Suppressor macrophage treated with lipopolysaccharide for 1 hour (primary cell): ENCODE measurements at places on chromosomes 6 and 20.

DNA sequence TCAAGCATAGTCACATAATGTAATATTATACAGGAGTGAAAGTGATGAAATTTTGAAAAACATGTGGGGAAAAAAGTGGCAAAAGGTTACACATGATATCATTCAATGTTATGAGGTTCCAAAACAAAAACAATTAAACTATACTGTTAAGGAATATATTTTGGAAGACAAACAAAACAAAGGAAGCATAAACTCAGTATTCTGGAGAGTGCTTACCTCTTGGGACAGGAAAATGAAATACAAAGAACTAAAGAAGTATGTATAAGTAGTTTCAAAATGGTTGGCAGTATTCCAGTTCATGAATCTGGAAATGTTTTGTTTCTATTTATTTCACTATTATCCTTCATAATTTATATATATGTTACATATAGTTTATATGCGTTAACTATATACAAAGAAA lies 213.5 kb downstream of the MOXD1 start:
- no peak for DNase-seq

DNA sequence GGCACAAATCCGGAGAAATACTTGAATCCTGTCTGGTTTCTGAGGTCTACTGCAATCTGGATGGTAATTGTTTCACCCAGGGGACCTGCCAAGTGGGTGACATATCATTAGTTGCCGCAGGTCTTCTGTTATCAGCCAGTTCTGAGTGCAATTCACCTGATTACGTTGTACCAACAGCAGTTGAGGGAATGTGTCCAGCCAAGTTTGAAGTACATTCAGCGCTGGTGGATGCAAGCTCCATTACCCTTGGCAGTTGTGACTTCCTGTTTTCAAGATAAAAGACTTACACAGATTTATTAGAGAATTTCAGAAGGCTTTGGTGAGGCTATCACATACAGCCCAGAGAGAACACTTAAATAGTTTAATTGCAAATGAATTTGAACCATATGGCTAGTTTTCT lies 42.8 kb downstream of the FNDC1 start:
- DNase-seq, result no peak

DNA sequence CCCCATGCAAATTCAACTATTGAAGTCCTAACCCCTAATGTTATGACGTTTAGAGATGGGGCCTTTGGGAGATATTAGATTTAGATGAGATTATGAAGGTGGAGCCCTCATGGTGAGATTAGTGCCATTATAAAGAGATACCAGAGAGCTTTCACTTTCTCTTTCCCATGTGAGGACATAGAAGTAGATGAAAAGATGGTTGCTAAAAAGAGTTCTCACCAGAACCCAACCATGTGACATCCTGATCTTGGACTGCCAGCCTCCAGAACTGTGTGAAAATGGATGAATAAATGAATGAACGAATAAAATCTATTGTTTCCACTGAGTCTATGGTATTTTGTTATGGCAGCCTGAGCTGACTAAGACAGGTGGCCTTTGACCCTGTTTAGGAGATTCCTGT lies 50.6 kb upstream of the FBXO30 start:
- DNase-seq, result peak; percentile 29

DNA sequence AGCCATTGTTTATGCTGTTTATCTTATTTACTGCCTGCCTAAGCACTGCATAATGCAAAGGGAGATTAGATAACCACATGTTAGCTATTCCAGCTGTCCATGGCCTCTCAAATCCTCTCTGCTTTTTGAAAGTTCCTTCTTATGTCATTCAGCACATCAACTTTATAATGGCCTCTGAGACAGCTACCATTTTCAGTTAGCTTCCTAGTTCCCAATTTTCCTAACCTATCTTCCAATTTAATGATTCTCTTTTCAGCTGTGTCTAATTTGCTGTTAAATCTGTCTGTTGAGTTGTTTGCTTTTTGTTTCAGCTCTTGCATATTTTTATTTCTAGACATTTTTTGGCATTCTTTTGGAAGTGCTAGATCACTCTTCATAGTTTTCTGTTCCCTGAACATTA lies 173.4 kb upstream of the PLCB4 start:
- no peak for DNase-seq

DNA sequence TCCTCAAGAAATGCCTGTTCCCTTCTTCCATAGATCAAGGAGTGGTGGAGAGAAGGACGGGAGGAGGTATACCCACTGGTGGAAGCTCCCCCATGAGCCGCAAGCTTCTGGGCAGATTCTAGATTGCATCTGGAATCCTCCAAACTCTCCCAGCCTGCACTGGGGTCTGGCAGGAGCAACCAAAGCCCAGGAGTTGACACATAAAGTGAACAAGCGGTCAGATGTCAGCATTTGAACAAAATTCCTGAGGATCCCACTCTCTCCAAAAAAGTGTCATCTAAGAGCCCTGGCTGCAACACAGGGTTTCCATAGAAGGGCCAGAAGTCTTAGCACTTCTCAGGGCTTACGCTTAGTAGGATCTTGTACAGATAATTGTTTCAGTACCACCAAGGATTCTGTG lies 88.2 kb downstream of the KCNB1 start:
- DNase-seq, result no peak

GRCh38 chr6:148943451-148943850 lies 196.6 kb downstream of the UST start:
- no peak for DNase-seq

GRCh38 chr20:47529840-47530239 lies 28.2 kb downstream of the NCOA3 start:
- DNase-seq, result no peak

- no peak for DNase-seq
Observed at GRCh38 chr6:135461208-135461607, 36.3 kb downstream of the AHI1 start.

GRCh38 chr20:11315525-11315924 lies 602.2 kb upstream of the BTBD3 start:
- no peak for DNase-seq

DNA sequence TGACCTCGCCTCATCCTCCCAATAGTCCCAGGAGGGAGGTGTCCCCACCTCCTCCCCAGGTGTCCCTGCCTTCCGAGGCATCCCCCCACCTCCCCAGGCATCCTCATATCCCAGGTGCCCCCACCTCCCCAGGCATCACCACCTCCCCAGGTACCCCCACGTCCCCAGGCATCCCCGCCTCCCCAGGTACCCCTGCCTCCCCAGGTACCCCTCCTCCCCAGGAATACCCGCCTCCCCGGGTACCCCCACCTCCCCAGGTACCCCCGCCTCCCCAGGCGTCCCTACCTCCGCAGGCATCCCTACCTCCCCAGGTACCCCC lies 198.9 kb downstream of the SYNDIG1 start:
- DNase-seq, result no peak

DNA sequence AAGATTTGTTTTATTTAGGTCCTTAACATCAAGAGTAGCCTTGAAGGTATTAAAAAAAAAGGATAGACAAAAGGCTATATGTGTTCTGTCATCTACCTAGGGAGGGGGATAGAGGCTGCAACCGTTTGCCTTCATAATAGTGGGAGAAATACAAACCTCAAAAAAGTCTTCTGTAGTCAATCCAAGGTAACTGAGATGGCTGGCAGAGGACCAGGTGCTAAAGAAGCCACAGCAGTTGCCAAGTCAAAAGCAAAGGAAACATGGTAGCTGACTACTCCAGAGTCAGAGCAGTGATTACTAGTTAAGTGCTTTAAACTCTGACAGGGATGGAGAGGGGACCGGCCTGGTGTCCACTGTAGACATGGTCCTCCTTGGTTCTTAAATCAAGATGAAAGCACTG lies 249.4 kb downstream of the PTPRK start:
- no peak for DNase-seq

DNA sequence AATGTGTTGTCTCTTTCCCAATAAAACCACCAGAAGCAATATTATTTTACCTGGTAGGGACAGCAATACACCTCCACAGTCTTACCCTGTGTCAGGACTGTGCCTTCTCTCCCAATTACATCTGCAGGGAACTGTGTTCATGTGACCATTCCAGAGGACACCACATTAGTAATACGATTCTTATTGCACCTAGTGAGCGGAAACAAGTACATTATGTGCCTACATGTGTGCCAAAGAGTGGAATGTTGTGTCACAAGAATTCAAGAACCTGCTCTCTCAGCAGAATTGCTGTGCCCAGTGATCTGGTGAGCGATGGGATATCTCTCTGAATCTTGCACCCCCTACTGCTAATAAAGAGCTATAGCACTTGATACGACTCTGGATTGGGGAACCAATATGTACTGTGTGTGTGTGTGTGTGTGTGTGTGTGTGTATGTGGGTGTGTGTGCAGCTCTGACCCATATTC lies 57.4 kb upstream of the FOXC1 start:
- peak; percentile 35 for DNase-seq

DNA sequence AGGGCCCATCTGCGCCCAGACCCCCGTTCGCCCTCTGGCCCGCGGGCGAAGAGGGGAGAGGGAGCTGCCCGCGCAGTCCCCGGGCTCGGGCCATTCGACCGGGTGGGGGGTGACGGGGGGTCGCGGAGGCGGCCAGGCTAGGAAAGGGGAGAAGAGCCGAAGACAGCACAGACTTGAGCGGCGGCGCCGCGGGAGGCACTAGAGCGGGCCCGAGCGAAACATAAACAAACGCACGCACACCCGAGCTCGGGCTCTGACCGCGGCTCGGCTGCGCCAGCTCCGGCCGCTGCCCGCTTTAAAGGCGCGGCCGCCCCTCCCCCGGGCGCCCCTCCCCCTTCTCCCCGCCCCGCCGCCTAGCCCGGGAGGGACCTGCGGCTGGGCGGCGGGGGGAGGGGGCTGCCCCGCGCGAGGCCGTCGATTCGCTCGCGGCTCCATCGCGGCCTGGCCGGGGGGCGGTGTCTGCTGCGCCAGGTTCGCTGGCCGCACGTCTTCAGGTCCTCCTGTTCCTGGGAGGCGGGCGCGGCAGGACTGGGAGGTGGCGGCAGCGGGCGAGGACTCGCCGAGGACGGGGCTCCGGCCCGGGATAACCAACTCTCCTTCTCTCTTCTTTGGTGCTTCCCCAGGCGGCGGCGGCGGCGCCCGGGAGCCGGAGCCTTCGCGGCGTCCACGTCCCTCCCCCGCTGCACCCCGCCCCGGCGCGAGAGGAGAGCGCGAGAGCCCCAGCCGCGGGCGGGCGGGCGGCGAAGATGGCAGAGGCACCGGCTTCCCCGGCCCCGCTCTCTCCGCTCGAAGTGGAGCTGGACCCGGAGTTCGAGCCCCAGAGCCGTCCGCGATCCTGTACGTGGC lies at the start of gene FOXO3:
Gene FOXO3 (plus strand): TSS at position 455 of the 846 bp plus-strand sequence. CDS start 292 bp downstream, at position 747.
- DNase-seq, result peak; percentile 91

DNA sequence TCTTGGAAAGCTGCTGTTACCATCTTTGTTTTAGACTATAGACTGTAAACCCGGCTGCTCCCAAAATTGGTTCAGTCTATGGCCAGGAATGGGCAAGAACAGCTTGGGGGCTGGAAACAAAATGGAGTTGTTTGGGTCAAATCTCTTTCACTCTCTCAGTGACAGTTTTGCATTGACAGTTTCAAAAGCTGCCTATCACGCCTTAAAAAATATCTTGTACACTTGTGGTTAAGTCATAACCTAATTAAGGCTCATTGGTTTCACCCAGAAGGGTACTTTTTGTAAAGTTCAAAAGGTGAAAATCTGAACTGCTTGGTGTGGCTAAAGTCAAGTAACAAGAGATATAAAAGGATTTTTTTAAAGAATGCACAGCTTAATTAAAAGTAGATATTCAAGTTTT lies 76.1 kb upstream of the PRL start:
- no peak for DNase-seq

GRCh38 chr20:62805155-62805710 lies 598 bp downstream of the OGFR start:
- DNase-seq, result peak; percentile 50
